NCI-H446 treated with DMSO at 0.1 percent for 48 hours (cell line): ENCODE measurements at places on chromosomes 1 and 21.

DNA sequence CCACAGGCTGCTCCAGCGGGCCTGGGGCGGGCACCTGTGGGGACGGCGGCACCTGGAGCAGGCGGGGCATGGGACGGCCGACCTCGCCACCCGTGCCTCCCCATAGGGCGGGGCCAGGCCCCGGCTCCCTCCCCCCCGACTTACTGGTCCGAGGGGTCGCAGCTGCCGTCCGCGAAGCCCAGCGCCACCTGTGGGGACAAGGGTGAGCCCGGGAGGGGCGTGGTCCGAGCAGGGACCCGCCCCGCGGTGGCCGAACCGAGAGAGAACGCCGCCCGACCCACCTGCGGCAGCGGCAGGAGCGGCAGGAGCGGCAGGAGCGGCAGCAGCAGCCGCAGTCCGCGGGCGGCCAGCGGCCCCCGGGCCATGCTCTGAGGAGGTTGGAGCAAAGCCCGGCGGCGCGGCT, at the start of gene TMEM52:
Gene TMEM52 (minus strand): TSS at position 379 of the 403 bp plus-strand sequence. CDS start 14 bp downstream, at position 365.
- DNase-seq: no peak

- DNase-seq: no peak
Measured at GRCh38 chr1:160752924-160753323, 13.9 kb downstream of the SLAMF7 start.

DNA sequence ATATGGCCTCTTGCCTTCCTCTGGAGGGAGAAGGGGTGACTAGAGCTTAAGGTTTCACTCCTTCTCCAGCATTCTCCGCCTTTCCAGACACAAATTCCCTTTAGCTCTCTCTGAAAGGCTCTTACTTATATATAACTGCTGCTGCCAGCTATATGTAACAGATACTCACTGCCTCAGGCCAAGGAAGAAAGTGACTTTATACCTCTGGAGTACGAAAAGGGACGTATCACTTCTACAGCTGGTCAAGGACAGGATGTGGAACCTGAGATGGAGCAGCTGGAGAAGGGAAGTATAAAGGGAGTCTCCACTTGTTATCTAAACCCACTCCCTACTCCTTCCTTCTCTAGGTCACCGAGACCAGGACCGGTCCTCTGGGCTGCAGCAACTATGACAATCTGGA, 102.4 kb downstream of the BRINP2 start:
- no peak for DNase-seq

DNA sequence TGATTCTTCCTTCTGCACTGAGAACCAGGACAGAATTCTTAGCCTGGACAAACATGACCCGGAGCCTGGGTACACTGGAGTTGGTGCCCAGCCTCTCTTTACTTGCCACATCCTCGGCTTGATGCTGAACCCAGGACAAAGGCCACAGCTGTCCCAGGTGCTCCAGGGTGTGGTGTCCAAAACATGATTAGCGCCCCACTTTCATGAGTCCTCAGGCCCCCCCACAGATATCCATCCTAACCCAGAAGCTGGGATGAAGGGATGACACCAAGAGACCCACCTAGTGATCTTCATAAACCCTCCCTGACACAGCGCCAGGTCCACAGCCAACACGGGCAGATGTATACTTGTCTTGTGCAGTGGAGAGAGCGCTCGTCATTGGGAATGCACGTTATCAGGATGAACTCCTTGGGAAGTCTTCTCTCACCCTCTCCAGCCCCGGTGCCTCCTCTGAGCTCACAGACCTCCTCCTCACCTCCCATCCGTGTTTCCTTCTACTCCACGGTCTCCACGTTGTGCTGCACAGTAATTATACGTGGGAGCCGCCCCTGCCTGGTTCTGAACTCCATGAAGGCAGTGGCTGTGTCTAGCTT, 3.6 kb downstream of the ABCA4 start:
- no peak for DNase-seq

- DNase-seq: no peak
Measured at GRCh38 chr1:150015651-150016131, 5.2 kb upstream of the OTUD7B start.

GRCh38 chr1:116416854-116417513, 43.9 kb downstream of the ATP1A1 start:
- no peak for DNase-seq

DNA sequence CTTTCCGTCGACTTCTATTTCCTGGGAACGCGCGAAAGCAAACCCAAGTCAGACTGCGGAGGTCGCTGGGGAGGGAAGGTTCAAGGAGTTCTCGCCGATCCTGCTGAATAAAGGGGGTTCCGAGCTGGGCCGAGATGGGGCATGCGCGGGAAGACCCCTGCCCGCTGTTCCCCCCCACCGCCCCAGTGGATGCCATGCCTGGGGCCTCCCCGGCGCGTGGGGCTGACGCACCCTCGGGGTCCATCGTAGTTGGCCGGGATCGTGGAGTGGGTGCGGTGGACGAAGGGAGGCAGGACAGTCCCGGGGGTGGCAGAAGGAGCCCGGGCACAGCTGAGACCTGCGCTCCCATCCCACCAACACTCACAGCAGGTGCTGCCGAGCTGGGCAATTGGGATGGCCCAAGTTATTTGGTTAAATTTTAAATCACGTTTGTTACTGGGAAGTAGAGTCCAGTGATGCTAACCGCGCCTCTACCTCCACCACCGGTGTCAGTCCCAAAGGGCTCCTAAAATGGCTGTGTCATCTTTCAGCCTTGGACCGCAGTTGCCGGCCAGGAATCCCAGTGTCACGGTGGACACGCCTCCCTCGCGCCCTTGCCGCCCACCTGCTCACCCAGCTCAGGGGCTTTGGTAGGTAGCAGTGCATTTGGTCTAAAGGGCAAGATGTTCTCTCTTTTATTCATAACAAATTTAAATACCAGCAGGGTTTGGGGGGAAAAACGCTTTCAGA, 801 bp downstream of the MX1 start:
- no peak for DNase-seq
